ENCODE measurements at places on chromosomes 16 and 17.
A peak's percentile ranks its signal among the peaks of the same experiment; 100 is the strongest.

DNA sequence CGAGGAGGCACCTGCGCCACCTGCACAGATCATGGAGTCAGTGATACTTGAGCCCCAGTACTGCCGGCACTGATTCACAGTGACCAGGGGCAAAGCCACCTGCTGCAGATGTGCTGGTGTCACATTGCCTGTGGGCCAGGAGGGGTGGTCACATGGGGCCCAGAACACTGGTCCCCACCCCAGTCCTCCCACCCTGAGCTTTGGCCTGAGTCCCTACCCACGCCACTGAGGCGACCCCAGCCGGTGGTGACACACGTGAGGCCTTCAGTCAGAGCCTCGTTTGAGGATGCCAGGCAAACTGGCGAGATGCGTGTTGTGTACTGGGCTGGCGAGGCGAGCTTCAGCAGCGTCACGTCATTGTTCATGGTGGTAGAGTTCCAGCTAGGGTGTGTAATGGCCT, 1.5 kb downstream of the CTRL start:
- DNase-seq, result no peak

DNA sequence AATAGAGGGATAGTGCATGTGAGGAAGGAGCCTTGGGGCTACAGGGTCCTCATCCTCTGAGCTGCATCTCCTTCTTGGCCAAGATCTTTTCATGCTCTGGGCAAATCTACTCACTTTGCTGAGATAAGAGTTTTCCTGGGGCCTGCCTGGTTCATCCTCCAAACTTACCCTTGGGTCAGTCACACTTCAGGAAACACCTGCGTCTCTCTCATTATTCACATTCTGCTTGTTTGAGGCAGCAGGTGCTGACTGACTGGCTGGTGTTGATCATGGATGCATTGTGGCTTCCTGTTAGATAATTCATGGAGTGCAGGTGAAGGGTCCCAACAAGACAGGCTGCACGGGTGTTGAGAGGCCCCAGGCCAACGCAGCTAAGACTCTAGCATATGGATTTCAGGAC, 162.6 kb downstream of the SALL1 start:
- DNase-seq, result no peak

DNA sequence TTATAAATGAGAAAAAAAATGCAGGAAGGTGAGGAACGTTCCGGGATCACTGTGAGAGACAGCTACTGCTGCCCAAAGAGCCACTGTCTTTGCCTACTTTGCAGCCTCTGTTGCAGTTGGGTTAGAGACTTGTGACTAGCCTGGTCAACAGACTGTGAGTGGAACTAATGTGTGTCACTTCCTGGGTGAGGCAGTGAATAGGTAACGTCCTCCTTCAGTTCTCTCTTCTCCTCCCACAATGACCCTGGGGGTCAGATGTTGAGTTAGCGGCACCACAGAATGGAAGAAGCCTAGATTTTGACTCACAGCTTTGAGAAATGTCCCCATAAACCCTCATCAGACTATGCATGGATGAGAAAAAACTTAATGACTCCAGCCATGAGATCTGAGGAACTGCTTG, 5.2 kb downstream of the C16orf46 start:
- DNase-seq, result no peak

GRCh38 chr17:53058031-53058430, 764.7 kb upstream of the KIF2B start:
- DNase-seq, result peak; percentile 59

DNA sequence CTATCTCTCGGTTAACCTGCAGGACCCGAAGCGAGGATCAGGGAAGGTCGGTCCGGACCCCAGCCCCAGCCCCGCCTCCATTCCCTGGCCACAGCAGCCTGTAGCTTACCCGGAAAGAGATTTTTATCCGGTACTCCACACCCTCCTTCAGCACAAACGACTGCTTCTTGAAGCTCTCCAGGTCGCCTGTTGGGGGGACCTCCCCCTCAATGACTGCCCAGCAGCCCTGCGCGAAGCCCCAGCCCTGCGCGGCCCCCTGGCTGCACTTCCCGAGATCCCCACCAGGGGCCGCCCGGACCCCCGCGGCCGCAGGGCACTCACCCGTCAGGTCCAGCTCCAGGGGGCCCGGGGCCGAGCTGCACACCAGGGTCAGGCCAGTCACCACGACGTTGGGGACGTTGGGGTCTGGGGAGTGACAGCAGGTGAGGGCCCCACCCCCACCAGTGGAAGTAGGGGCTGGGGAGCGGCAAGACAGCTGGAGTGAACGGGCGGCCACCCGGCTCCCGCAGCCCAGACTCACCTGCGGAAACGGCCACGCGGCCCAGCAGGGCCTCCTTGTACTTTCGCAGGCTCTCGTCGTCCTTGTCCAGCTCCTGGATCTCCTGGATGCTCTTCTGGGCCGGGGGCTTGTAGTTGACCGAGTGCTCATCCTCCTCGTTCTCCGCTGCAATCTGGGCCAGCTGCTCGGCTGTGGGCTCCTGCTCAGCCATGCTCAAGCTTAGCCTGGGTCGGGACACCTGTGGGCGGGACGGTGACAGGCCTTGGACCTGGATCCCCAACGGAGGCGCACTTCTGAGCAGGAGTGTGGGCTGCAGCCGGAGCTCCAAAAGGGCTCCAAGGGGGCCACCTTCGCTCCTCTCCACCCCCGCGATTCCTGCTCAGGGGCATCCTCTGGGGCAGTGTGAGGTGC, 1.7 kb downstream of the ARHGDIA start:
- DNase-seq, result no peak

DNA sequence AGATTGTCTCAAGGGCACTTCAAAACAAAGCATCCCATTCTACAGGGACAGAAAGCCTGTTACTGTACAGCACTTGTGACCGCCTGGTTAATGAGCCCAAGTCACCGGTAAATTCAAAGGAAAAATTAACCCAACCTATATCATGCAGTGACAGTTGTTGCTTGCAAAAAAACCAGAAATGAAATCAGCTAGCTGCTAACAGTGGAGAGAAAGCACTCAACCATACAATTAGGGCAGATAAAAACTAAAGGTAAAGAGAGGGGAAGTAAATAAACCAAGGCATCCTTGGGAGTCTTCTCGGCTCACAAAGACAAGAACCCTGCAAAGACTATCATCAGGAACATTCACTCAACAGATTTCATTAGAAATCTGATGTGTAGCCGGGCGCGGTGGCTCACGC, 5.9 kb downstream of the RETREG3 start:
- DNase-seq, result no peak

DNA sequence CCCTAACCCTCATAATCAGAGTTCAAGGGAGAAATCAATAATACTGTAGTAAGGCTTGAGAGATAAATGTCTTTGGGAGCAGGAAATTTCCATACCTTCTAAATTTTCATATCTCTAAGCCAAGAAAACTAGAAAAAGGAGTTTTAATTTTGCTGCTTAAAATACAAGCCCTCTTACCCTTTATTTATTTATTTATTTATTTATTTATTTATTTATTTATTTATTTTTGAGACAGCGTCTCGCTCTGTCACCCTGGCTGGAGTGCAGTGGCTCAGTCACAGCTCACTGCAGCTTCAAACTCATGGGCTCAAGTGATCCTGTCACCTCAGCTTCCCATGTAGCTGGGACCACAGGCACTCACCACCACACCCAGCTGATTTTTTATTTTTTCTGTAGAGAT, 69.0 kb upstream of the GNAO1 start:
- no peak for DNase-seq
